ENCODE measurements at places on chromosomes 11 and 22. TPM values are rescaled to one million over a fixed set of nuclear protein-coding genes. Genes with fewer than 3 reads are reported as not detected.

Gene PTGDR2
- total RNA-seq: not detected

Gene MRGPRX3
- 0.09 TPM for total RNA-seq

Gene BET1L
- 46.8 TPM for total RNA-seq

Gene GSTT2B
- total RNA-seq: 0.22 TPM

Gene NCR3LG1
- 2.5 TPM for total RNA-seq

Gene TRMU
- 36.4 TPM for total RNA-seq

Gene NFAM1
- not detected for total RNA-seq

Gene FADS1
- total RNA-seq: 247 TPM

Gene SART1
- 52.4 TPM for total RNA-seq

Gene C11orf87
- total RNA-seq: 0.05 TPM

Gene FAM180B
- not detected for total RNA-seq

Gene MS4A1
- not detected for total RNA-seq

Gene SLC17A6
- not detected for total RNA-seq

Gene MUC5AC
- total RNA-seq: 1.8 TPM

Gene SLC39A13
- total RNA-seq: 53.8 TPM

Gene TSGA10IP
- total RNA-seq: not detected

Gene GRAP2
- not detected for total RNA-seq

Gene SCGB1A1
- total RNA-seq: not detected

Gene GGTLC3
- total RNA-seq: not detected

Gene CHORDC1
- 59.4 TPM for total RNA-seq

Gene OR6A2
- not detected for total RNA-seq

Gene OR8A1
- not detected for total RNA-seq

Gene PNPLA5
- total RNA-seq: not detected

Gene PAMR1
- 0.03 TPM for total RNA-seq

Gene APOL4
- total RNA-seq: 0.03 TPM

Gene FGF19
- total RNA-seq: 0.12 TPM

Gene BCO2
- 1.2 TPM for total RNA-seq

Gene OR51A4
- total RNA-seq: not detected

Gene BACE1
- 9.2 TPM for total RNA-seq

Gene DRD4
- 0.12 TPM for total RNA-seq

Gene SLC6A5
- not detected for total RNA-seq

Gene APOBEC3G
- 0.13 TPM for total RNA-seq

Gene PDGFB
- total RNA-seq: 3.2 TPM

Gene TCP11L1
- total RNA-seq: 18.9 TPM

Gene ISX
- total RNA-seq: not detected

Gene ESAM
- total RNA-seq: 10.4 TPM

Gene OR2AG1
- total RNA-seq: not detected

Gene PDGFD
- 8.6 TPM for total RNA-seq

Gene GGT5
- 4.0 TPM for total RNA-seq

Gene COX8A
- total RNA-seq: 1,019 TPM

Gene SNX32
- total RNA-seq: 0.08 TPM

Gene RCOR2
- total RNA-seq: 0.99 TPM

Gene TRPC6
- 1.2 TPM for total RNA-seq

Gene PDE2A
- total RNA-seq: 2.1 TPM

Gene RIMBP3B
- 0.30 TPM for total RNA-seq

Gene MMP8
- total RNA-seq: not detected

Gene PRODH
- 1.3 TPM for total RNA-seq

Gene SOX6
- total RNA-seq: 0.07 TPM

Gene MEI1
- not detected for total RNA-seq

Gene KRTAP5-3
- total RNA-seq: not detected

Gene OR51B4
- not detected for total RNA-seq

Gene UPK3A
- total RNA-seq: not detected

Gene SHISA8
- total RNA-seq: 0.20 TPM
